ENCODE measurements at places on chromosomes 2 and 18. TPM values are rescaled to one million over a fixed set of nuclear protein-coding genes. Genes with fewer than 3 reads are reported as not detected.

DNA sequence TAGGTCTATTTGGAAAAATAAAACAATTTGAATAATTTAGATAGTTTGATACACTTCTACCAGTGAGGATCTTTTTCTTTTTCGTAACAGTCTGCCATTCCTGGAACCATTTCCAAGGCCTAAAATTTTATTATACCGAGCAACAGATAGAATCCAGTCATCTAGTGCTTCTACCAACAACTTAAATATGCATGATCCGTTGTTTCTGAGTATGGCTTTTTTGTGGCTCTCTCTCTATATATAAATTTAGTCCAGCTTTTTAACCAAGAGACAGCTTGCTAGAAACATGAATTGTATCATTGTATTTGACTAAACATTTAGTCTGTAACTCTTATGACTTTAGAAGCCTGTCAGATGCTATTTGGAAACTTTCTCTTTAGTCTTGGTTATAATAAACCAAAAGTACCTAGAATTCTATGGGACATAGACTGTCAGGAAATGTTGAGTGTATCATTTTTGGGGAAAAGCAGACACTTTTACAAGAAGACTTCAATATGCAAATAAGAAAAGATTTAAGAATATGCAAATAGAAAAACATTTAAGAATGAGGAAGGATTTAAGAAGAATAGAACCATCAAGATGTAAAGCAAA is 161.4 kb downstream of the ZEB2 start:
- DNase-seq = no peak

DNA sequence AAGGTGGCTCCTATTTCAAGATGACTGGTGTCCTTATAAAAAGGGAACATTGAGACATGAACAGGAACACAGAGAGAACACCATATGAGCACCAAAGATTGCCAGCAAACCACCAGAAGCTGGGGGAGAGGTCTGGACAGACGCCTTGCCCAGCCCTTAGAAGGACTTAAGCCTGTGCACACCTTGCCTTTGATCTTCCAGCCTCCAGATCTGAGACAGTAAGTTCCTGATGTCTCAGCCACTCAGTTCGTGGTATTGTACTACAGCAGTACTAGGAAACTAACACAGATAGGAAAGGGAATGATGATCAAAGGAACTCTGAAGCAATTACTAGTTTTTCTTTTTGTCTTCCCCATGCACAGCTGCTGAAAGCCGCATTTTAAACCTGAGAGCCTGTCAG is 137.3 kb upstream of the FHL2 start:
- no peak for DNase-seq

Gene SPP2
- total RNA-seq = not detected

Gene CCL20
- total RNA-seq = 2.6 TPM

GRCh38 chr2:19367326-19367725 is 8.9 kb upstream of the OSR1 start:
- DNase-seq = no peak

Gene TUBA4B
- not detected for total RNA-seq

DNA sequence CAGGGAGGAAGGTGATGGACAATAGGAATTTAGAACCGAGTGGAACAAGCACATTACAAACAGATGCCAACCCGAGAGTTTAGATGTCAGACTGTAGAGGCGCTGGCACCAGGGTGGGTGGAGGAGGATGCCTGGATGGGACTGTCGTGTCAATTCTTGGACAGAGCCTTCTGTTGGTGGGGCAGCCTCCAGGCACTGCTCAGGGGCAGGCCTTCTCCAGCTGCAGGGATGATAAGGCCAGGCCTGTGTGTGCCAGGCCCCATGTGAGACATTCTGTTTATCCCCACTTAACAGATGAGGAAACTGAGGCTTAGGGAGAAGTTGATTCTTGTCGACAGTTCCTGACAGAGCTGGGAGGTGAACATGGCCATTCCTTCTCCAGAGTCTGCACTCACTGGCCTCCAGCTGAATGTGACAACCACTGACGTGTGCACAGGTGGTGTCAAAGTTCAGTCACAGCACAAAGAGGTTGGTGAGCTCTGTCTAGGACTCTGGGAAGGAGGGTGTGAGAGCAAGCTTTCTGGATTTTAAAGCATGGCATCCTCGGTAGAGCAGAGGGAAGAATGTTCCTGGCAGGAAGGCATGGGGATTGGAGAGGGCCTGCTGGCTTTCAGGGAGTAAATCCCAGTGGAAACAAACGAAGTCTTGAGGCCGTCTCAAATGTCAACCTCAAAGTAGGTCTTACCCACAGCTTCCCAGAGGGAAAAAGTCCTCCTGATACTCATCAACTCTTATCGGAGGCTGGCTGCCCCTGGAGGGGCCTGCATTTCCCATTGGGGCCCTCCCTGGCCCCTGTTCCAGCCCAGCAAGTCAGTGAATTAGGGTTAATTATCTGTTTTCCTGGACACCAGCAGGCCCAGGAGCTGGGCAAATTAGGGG is 52.4 kb downstream of the GLI2 start:
- no peak for DNase-seq

DNA sequence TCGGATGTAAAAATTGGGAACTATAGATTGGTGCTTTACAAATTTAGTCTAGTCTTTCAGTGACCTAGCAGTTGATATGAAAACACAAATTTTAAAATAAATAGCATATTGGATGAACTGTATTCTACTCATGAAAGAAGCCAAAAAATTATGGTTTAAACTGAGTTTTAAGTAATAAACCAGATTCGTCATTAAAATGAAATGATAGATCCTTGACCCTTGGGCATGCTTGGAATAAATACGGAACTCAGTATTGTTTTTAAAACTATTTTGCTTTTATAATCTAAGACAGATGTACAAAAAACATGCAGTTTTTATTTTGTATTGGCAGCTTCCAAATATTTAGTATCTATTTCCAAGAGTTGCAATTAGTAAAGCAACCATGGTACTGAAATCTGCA is 34.6 kb upstream of the TBR1 start:
- no peak for DNase-seq

Gene ARHGAP15
- 218 TPM for total RNA-seq

DNA sequence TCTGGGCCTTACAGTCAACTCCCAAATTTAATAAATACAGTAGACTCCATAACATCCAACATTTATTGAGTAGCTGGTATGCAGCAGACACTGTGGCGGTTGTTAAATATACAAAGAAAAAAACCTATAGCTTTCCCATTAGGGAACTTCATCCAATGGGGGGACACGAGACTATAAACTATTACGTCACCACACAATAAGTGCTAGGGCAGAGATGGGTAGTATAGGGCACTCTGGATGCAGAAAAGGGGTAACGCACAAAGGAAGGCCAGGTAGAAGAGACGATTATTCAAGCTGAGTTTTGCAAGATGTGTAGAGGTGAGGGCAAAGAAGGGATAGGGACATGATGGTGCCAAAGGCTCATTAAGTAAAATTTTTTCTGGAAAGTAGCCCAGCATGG is 10.8 kb downstream of the CHN1 start:
- DNase-seq = no peak

Gene PELI1
- total RNA-seq = 36.7 TPM

Gene CIAO1
- 87.3 TPM for total RNA-seq

GRCh38 chr2:206647985-206648384 is 5.7 kb downstream of the FAM237A start:
- no peak for DNase-seq

Gene OTOF
- total RNA-seq = 0.91 TPM

Gene UGT1A10
- not detected for total RNA-seq

DNA sequence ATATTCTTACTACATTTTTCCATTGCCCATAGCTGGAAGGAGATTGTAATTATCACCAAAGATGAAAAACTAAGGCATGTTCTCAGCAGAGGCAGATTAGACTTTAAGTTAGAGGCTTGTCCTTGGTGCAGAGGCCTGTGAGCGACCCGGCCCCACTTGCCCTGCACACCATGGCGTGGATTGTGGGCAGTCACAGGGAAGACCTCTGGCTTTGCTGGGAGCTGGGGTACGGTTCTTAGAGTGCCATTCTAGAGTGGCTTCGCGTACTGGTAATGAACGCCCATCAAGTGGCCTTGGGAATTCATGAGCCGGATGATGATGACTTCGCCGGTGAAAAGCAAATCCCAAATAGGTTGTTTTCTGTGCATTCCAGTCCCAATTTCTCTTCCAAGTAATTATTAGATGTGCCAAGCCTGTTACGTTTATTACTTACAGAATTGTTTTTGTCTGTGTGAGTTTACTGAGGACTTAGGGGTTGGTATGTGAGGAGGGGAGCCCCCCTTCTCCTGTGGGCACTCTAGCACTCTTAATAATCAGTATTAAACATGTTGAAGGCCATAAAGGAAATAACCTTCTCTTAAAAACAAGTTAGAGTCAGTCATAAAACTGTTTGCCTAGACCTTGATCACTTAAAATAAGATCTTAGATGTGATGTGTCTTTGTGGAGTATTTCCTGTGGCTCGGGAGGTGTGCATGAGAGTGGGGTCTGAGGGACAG is 90.6 kb downstream of the LDLRAD4 start:
- no peak for DNase-seq

Gene SAG
- total RNA-seq = 0.06 TPM

Gene POTEI
- not detected for total RNA-seq

Gene SEMA4C
- 72.6 TPM for total RNA-seq

Gene MOCOS
- not detected for total RNA-seq

Gene PSTPIP2
- total RNA-seq = 13.3 TPM

DNA sequence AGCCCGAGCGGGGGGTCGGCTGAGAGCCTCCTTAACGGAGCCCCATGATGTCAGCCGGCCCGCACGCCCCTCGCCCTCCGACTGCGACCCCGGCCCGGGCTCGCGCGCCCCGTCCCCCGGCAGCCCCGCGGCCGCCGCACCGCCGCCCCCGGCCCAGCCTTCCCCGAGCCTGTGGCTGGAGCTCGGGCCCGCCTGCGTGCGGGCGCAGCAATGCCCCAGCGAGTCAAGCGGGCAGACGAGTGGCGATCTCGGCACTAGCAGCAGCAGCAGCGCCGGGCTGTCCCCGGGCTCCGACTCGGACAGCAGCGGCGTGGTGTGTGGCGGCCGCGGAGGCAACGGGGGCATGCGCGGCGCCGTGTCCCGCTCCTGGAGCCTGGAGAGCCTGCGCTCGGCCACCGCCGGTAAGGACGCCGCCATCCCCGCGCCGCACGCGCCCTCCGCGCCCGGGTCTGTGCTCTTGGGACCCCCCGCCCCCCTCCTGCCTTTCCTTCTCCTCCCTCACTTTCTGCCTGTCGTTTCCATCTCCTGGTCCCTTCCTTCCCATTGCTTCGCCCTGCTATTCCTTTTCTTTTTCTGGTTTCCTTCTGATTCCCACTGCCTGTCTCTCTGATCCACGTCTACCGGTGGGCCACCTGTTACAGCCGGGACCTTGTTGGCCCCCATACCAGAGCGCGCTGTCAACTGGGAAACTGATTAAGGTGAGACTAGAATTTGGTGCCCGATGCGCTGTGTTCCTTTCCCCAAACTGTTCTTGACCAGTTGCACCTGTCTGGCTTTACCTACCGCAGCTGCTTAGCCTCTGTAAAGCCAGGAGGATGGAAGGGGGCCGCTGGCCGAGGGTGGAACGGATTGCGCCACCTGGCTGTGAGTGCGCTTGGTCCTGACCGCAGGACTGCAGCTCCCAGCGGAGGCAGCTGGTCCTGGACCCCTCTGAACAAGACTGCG is 127.4 kb downstream of the ARHGEF4 start:
- no peak for DNase-seq

DNA sequence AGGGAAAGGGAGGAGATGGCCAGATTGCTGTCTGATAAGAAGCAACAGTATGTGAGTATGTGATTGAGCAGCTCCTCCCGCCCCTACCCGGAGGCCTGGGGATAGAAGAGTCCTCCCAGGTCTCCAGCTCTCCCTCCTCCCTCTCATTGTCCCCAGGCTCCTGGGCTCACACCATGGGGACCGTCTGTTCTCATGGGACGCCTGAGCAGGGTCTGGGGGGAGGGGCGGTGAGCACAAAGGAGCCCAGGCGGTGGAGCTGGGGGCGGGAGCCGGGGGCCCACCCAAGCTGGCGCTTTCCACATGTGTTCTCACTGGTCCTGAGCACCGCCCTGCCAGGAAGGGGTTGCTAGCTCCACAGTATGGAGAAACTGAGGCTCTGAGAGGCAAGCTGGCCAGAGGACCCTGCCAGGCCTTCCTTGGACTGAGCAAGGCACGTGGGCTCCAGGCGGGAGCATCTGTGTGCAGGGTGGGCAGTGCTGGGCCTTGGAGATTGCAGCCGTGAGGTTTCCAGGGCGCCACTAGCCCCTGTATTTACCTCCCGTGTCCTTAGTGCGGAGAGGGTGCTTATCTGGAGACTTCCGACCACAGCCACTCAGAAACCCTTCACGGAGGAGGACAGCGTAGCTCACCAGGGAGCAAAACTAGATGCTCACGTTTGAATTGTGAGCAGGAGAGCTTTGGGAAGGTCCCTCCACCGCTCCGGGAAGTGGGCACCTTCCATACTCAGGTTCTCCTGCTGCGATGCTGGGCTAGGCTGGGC is 37.4 kb downstream of the PDIA6 start:
- DNase-seq = no peak

Gene ITPRIPL1
- 11.5 TPM for total RNA-seq

DNA sequence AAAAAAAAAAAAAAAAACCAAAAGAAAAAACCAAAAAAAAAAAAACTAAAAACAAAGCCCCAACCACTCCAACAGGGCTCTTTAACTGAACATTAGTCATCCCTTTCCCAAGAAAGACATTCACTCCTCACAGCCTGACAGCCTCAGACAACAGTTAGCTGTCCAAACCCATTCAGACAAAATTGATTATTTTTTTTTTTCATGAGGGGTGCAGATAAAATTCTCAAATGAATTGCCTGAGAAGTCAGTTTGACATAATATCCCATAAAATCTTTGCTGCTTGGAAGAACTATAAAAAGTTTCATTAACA is 206.1 kb upstream of the REV1 start:
- no peak for DNase-seq

Gene ANKRD30B
- not detected for total RNA-seq

All from CD4-positive, alpha-beta memory T cell (primary cell).